ENCODE measurements at places on chromosomes 2 and 18. TPM values are rescaled to one million over a fixed set of nuclear protein-coding genes. Genes with fewer than 3 reads are reported as not detected.
A peak's percentile ranks its signal among the peaks of the same experiment; 100 is the strongest.

OTX1 gene
- total RNA-seq: 0.57 TPM

- no peak for DNase-seq
Measured at GRCh38 chr2:31127931-31128330, 10.3 kb downstream of the GALNT14 start.

- no peak for DNase-seq
Measured at GRCh38 chr18:35283923-35284794, 5.9 kb downstream of the ZSCAN30 start.

CPLX4 gene
- total RNA-seq: not detected

ST8SIA5 gene
- not detected for total RNA-seq

TTR gene
- total RNA-seq: not detected

CNDP1 gene
- not detected for total RNA-seq

DNA sequence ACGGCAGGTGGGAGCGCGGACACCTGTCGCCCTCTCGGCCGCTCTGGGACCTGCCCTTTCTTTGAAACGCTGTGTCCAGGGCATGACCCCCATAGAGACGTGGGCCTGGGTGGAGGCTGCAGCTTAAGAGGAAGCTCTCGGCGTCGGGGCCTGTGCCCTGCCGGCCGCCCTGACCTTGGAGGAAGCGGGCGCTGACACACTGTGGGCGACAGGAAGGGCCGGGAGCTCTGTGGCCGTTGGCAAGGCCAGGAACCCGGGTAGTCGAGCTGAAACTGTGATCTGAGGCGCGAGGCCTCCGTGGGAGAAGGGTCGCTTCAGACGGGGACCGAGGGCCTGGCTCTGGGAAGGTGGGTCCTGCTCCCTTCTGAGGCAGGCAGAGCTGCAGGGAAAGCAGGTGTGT is 28.2 kb downstream of the KCNG2 start:
- no peak for DNase-seq

GRCh38 chr2:217954051-217954450 is 48.7 kb downstream of the TNS1 start:
- DNase-seq: no peak

- DNase-seq: peak; percentile 74
Measured at GRCh38 chr2:218979846-218980734, 4.9 kb downstream of the FEV start.

DNA sequence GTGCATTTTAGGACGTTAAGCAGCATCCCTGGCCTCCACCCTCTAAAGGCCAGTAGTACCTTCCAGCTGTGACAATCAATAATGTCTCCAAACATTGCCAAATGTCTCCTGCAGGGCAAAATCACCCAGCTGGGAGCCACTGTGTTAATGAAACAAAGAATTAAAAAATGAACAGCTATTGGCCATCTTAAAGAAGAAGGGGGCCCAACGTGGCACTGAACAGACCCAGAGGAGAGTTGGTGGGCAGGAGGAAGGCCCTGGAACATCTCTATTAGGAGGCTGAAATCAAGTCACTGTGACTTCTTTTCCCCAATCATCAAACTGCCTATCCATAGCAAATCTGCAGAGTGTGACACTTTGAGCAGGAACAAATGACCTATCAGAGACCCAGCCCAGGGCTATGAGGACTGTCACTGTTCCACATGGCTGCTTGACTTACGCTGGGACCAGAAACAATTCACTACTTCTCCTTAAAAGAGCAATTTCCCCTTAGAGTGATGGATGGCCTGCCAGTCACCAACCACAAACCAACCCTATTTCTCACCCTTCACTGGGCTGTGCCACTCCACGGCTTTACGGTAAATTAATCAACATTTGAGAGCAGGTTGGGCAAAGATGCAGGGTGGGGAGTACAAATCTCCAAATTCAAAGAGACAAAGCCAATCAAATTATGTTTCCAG is 35.2 kb upstream of the TEX51 start:
- no peak for DNase-seq

Measured in fibroblast of the aortic adventitia (primary cell).